ENCODE measurements at places on chromosomes 2 and 18.

DNA sequence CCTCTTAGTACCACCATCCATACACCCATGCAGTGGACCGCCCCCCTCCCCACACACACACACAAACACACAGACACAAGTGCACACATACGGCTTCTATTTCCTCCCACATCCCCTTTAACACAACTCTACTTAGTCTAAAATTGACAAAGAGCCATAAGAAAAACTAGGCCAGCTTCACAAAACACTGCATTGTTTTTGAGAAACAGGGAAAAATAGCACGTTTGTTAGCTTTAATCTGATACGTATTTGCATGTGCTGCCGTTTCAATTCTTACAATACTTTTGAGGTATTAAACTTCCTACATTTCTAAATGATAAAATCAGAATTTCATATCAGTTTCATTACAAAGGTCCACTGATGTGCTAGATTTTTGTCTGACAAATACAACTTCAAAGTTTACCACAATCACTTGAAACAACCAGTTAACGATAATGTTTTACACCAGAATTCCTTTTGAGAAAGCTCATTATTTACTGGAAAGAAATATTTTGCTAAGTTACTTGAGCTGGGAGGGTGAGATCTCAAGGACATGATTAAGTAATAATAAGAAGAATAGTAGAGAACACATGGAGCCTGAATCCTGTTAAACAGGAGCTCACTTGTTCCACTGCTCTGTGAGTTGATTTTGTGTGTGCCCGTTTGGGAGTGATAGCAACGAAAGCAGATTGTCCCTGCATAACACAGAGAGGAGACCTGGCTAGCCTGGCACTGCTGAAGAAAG is 74.5 kb downstream of the MOGAT1 start:
- DNase-seq = no peak

GRCh38 chr2:229869226-229869625 is 52.6 kb downstream of the TRIP12 start:
- no peak for DNase-seq

GRCh38 chr2:133886735-133887675 is 318.7 kb upstream of the NCKAP5 start:
- DNase-seq = peak; percentile 58

GRCh38 chr2:42622943-42623676 is 54.7 kb downstream of the MTA3 start:
- no peak for DNase-seq

GRCh38 chr18:3892152-3892551 is 442.2 kb downstream of the TGIF1 start:
- DNase-seq = no peak

DNA sequence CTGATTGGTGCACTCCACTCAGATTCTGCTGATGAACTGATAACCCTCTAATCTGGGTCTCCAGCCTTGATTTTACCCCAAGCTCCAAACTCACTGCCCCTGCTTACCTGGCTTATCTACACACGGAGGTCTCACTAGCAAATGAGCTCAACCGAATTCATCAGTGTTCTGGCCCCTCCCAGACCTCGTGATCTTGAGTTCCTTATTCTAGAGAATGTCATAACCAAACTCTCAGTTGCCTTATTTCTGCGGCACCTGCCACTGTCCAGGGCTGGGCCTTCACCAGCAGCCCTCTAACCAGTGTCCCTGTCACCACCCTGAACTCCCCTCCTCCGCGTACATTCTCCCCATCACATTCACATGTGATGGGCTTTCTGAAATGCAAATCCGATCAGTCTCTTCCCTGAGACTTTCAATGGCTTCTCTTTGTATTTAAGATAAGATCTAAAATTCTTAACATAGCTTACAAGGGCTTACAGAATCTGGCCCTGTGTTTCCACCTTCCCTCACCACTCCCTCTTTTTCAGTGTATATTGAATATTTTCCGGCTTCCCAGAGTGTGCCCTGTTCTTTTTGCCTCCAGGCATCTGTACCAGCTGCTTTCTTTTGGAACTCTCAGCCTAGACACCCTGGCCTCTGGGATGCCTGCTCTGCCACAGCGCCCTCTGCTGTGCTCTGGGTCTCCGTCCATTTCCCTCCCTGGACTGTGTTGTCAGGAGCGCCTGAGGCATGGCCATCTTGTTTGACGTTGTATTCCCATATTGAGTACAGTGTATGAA is 31.1 kb downstream of the NAB1 start:
- DNase-seq = no peak

DNA sequence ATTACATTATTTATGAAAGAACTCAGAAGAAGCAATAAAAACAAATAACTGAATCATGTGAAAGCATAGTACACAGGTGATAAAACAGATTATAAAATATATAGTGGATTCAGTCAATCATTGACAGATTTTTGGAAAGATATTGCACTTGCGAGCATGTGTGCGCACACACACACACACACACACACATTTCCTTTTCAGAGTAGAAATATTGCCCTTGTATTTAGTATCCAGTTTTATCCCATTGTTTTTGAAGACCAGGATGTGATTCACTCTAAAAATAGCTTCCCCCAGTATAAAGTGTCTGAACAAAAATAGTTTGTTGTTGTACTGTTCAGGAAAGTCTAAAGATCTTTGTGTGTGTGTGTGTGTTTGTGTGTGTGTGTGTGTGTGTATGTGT is 145.5 kb downstream of the CALCRL start:
- no peak for DNase-seq

All from MV-4-11 (cell line).